Eye (tissue), 1 donor: ENCODE measurements at places on chromosomes 16 and 17.

GRCh38 chr17:81160747-81161453 lies 4.4 kb upstream of the PVALEF start:
- DNase-seq = no peak

GRCh38 chr17:79789943-79790804 lies 6.7 kb downstream of the CBX8 start:
- peak; percentile 79 for DNase-seq

GRCh38 chr17:6110592-6110991 lies 40.4 kb downstream of the WSCD1 start:
- DNase-seq = no peak

- no peak for DNase-seq
Observed at GRCh38 chr17:66677201-66677981, 157.5 kb upstream of the CACNG5 start.

GRCh38 chr16:12253731-12254130 lies 277.2 kb downstream of the SNX29 start:
- DNase-seq = no peak

DNA sequence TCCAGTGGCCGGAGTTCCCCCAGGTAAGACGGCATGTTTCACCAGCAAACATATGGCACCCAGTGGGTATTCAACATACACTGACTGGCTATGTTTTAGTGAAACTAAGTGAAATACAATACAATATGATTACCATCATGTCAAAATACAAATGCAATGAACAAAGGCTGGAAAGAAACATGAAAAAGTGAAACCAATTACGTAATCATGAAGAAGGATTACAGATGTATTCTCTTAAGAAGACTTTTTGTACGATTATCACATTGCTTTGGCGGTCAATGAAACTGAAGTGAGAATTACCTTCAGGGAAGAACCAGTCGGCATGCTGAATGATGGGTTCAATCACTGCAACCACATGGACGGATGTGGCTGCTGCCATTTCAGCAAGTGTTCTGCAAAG lies 71.7 kb downstream of the ARHGAP17 start:
- DNase-seq = no peak

DNA sequence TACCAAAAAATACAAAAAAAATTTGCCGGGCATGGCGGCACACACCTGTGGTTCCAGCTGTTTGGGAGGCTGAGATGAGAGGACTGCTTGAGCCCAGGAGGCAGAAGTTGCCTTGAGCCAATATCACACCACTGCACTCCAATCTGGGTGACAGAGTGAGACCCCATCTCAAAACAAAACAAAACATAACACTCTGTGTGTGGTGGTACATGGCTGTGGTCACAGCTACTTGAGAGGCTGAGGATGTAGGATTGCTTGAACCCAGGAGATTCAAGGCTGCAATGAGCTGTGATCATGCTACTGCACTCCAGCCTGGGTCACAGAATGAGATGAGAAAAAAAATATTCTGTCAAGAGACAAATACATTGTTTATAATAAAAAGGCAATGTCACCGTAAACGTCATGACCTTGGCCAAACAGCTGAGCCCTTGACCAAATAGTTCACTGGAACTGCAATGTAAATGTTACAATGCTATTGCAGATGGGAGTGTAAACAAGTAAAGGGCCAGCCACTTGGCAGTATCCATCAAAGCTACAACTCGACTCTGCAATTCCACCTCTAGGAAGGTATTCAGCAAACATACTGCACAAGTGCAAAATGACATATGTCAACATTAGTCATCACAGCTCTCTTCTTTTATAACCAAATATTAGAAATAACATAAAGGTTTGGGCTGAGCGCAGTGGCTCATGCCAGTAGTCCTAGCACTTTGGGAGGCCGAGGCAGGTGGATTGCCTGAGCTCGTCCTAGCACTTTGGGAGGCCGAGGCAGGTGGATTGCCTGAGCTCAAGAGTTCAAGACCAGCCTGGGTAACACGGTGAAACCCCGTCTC lies 16.9 kb downstream of the EARS2 start:
- DNase-seq = no peak

DNA sequence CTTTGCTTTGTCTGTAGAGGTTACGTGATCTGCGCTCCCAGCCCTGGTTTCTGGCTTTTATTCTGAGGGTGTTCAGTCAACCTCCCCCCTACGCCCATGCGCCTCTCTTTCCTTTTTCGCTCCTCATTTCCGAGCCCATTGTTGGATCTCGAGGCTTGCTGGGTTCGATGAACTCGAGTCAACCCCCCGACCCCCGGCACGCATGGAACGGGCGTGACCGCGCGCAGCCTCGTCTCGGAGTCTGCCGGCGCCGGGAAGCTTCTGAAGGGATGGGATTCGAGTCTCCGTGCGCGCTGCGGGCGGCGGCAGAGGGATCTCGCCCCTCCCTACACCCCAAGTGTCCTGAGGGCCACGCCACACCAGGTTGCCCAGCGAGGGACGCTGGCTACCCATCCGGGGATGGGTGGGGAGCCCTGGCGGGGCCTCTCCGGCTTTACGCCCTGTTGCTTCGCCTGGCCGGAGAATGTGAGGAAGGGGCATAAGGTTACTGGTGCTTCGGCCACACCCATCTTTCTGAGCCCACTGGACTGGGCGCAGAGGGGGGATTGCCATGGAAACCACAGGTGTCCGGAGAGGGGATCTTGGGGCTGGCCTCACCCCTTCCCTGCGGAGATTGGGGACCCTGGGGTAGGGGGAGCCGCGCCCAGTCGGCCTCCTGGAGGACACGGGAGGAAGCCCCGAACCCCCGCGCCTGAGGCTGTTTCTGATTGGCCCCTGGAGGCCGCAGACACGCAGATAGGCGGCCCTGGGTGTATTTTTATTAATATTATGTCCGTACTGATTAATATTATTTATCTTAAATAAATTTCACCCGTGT lies 1.8 kb downstream of the MAPT start:
- DNase-seq = no peak

- no peak for DNase-seq
Observed at GRCh38 chr17:40338058-40338457, 26.5 kb downstream of the GJD3 start.

GRCh38 chr16:56729735-56730662 lies at the start of gene NUP93:
NUP93 (plus strand) TSS chr16:56730129; CDS start chr16:56748248, 18,119 bp downstream.
- peak; percentile 97 for DNase-seq

DNA sequence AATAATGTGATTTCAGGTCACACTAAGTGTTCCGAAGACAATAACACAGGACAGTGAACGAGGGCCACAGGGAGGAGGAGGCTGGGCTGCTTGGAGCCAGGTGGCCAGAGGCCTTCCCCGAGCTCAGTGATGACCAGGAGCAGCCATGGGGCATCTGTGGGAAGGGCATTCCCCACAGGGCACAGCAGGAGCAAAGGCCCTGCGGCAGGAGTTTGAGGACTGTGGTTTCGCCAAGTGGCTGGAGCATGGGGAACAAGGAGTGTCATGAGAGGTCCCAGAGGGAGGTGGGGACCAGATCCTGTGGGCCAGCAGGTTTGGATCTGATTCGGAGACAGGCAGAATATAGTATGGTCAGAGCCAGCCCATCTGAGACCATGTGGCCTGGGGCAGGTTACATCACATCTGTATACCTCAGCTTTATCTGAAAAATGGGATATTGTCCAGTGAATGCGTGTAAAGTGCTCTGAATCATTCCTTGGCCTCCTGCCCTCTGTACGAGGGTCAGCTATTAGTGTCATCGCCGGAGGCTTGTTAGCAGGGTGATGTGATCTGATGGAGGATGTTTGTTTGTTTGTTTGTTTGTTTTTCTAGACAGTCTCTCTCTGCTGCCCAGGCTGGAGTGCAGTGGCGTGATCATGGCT lies 176.8 kb downstream of the KATNIP start:
- DNase-seq = no peak

DNA sequence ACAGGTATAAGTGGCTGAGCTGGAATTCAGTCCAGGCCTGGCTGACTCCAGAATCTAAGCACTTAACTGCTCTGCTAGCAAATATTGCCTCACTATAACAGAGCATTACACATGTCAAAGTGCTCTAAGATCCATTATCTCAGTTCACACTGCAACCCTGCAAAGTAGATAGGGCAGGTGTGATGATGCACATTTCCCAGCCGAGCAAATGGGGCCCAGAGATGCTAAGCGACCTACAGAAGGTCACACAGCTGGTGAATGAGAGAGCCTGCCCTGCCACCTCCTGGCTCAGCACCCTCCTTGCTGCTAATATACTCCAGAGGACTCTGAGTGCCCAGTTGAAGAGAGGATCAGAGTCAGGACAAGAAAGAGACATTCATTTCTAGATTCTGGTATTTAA lies 73.6 kb upstream of the CCL1 start:
- no peak for DNase-seq

- DNase-seq = no peak
Observed at GRCh38 chr16:10745841-10746240, 2.2 kb downstream of the NUBP1 start.

DNA sequence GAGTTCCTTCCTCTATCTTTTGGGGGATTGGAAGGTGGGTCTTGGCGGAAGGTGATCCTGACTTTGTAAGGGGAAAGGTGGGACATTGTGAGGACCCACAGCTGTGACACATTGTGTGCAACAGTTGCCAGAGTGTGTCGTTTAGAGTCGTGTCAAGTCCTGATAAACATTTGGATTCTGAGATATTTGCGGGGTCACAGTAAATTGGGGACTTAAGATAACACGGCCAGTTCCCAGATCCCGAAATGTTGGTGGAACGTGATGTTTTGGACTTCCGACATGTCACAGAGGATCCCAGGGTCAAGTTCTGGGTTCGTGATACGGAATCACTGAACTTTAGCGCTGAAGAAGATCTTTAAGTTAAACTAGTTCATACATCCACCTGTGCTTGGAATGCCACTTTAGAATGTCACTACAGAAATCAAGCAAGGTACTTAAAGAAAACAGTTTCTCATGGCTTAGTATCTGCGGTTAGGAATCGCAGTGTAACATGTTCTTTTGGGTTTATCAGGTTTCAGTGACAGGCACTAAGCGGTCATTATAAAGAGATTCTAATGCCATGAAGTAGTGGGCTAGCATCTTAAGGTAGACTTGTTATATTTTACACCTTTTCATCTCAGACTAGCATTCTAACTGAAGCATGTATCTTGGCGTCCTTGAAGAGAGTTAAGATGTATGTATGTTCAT lies 815 bp downstream of the ATAD5 start:
- no peak for DNase-seq

- DNase-seq = no peak
Observed at GRCh38 chr16:86974120-86974519, 343.1 kb downstream of the C16orf95 start.

DNA sequence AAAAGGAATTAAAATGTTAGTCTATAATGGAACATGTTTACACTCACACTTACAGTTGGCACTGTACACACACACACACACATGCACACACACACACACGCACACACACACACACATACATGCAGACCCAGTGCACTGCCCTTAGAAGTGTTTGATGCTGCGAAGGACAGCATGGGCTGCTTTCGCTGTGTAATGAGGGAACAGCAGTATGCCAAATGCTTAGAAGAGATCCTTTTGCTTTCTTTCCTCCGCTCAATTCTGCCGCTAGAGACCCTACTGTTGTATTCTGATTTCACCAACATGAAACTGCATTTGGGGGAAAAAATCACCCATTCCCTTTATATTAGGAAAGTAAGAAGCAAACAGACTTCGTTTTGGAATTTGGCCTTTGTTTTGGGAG lies 217.9 kb downstream of the ENGASE start:
- no peak for DNase-seq

GRCh38 chr16:51524070-51524469 lies 373.0 kb upstream of the SALL1 start:
- DNase-seq = no peak

GRCh38 chr17:66422186-66422585 lies 119.8 kb downstream of the PRKCA start:
- DNase-seq = no peak

DNA sequence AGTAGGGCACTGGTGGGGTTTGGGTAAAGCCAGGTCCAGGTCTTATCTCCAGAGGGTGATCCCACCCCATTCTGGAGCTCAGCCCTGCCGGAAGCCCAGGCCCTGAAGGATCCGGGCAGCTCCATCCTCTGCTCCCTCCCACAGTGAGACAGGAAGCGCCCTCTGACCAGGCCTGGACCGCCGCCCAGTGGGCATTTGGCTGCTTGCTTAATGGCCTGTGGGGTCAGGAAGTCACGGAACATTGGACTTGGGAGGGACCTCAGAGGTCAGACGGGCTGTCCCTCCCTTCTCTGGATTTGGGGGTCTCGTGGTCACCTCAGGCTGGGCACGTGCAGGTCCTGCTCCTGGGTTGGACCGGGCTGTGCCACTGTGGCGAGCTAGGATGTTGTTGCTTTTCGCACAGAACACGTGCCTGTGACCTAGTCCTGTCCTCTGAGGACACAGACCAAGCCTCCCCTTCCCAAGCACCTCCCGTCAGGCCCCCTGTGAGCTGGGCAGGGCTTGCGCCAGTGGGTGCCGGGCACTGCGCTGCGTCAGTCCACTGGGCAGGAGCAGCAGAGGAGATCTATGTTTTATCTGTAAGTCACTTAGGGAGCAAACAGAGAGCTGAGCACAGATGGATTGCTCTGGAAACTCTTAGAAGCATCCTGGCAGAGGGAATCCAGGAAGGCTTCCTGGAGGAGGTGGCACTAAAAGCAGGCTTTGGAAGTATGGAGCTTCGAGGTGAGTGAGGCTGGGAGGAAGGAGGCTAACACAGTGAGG lies 49.4 kb upstream of the GSE1 start:
- no peak for DNase-seq

DNA sequence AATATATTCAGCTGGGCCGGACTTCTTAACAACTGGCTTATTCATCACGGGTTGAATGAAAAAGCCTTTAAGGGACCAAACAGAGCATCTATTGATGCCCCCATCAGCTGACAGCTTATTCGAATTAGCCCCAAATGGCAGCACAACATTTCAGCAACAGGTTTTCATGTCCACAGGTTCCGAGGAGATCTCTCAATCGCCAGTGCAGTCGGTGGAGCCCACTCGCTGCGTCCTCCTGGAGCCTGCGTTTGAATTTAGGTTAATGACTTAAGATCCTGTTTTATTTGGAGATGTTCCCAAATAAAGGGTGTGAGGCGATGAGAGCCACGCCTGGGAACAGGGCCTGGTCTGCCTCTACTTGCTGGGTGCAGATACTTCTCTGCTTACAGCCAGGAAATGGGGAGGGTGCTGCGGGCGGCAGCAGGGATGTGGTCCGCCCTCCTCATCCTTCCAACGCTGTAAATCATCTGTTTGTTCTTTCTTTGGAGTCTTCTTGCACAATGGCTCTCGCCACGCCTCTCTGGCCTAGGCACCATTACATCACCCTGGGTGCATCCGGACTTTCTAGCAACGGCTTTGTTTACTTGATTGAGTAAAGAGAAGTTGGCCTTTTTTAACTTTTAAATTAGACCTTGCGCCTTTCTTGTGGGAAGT lies 22.6 kb downstream of the NDE1 start:
- peak; percentile 30 for DNase-seq

GRCh38 chr16:82892324-82892723 lies 265.6 kb downstream of the CDH13 start:
- no peak for DNase-seq

DNA sequence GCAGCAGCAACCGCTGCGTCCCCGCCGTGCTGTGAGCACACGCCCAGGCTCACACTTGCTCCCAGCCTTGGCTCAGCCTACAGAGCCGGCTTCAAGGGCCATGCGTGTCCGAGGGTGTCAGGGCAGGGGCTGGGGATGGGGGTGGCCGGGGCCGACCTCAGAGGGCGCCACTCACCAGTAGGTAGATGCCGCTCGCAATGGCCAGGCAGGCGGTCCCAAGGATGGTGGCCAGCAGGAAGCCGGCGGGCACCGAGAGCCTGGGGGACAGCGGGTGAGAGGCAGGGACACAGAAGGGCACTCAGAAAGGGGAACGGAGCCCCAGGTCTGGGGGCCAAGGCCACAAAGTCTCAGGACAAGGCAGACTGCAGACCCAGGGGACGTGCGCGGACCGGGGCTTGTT lies 4.9 kb downstream of the CYBA start:
- DNase-seq = no peak

GRCh38 chr17:71163121-71163812 lies 957.6 kb upstream of the SOX9 start:
- no peak for DNase-seq
